ENCODE measurements at places on chromosomes 1 and 21.
A peak's percentile ranks its signal among the peaks of the same experiment; 100 is the strongest.

GRCh38 chr1:216606047-216606637 is 117.1 kb downstream of the ESRRG start:
- no peak for DNase-seq

DNA sequence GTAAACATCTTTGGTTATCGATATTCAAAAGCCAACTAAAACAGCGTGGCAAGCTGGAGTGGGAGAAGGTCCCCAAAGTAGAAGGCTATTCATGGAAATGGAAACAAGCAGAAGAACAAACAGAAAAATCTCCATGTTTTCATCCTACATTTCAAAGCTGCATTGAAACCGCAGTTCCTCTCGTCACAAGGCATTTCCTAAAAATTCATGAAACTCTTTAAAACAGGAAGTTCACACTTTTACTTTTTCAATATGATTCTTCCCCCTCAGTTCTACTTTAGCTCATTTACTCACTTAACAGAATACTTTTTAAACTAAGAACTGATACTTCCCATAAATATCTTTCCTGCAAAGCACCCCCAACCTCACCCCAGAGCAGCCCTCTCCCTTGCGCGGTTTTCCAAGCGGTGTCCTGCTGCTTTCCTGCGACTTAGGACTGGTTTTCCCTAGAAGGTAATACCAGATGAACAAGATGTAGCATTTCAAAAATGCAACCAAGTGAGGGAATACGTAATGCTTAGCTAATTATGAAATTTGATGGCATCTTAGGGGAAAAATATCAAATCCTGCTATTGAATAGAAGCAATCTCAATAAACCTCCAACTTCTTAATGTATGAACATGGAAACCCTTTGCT is 228.3 kb upstream of the PKN2 start:
- no peak for DNase-seq

- peak; percentile 66 for DNase-seq
These were observed 13.7 kb downstream of the BLACAT1 start for GRCh38 chr1:205442051-205442725.

DNA sequence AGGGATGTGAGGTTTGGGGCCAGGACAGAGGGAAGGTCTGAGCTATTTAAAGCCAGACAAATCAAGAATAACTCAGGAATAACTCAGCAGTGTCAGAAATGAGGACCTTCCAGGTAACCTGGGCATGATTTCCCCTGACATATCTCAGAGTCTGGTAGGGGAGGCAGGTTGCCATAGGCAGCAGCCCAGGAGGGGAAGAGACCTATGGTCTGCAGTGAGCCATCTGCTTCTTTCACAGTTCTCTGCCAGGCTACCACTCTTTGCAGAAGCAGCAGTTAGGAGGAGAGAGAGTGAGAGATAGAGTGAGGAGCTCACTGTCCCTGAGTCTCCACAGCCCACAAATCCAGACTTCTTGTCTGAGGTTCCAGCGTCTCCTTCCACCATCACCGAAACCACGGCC is 6.3 kb upstream of the VSIG8 start:
- DNase-seq: no peak

- DNase-seq: no peak
These were observed 30.3 kb downstream of the PRDM2 start for GRCh38 chr1:13730291-13730690.

GRCh38 chr1:46131093-46131492 is 1.3 kb downstream of the PIK3R3 start:
- DNase-seq: no peak

- DNase-seq: no peak
These were observed 1.1 kb upstream of the B3GALT5 start for GRCh38 chr21:39611551-39612190.

DNA sequence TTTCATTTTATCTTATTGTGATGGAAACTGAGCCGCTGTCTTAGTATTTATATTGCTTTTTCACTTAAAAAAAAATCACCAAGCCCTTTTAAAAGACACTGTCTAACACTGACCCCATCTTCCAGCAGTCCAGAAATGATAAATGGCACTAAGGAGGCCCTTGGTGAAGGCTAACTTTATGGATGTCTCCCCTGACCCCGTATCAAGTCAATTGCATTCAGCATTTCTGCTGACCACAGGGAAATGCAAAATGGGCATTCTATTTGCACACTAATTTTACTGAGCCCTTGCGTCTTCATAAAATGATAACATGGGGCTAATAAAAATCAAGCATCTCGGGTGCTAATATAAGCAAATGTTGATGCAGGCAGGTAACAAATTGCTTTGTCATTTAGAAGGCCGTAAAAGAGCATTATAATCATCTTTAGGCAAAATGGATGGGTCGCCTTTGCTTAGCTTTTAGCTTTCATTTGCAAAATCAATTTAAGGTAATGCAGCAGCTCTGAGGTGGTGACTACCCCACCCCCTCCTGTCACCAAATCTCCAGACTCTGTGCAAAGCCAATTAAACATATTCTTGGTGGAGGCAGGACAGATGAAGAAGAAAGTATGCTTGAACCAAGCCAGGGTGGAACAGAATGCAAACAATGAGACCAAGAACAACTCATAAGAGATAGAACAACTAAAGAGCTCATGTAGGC is 110.8 kb downstream of the BEND5 start:
- no peak for DNase-seq

DNA sequence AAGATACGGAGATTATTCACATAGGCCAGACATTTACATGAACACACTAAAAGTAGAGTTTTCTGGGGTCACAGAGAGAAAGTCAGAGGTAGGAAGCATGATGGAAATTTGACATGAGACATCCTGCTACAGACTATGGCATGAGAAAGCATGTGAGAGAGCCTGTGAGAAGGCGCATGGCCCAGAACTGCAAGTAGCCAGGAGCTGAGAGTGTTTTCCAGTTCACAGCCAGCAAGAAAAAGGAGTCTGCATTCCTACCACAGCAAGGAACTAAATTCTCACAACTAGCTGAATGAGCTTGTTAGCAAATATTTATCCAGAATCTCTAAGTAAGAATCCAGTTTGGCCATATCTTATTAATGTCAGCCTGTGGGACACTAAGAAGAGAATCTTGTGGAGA is 673.3 kb downstream of the BRINP3 start:
- DNase-seq: no peak

DNA sequence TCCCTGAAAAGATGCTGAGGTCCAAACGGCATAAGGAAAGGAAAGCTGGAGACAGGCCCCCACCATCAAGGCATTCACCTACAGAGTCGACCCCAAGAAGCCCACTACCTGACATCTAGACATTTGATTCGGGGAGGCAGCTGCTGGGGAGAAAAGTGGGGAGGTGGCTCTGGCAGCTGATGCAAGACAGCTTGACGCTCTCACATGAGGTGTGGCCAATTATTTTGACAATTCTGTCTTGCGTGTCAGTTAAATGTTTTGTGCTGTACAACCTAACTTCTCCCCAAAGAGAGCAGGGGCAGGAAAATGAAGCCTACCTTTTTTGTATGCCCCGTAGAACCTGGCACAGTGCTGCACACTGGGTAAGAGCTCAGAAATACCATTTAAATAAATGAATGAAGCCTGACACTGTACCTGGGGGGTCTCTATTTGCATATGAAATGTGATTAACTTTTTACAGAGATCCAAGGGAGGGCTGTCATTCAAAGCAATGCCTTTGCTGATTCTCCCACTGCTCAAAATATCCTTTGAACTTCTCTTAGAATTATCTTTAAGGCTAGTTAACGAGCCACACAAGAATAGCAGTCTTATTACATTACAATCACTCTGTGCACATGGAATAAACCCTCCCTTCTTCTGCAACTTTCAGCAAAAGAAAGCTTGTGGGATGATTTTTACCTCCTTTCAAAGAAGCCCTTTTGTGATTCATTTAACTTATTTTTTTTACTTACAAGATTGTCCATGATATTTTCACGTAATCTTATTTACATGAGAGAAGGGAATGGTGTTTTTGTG is 163.2 kb downstream of the TNR start:
- no peak for DNase-seq

- no peak for DNase-seq
These were observed 257.1 kb downstream of the DYRK1A start for GRCh38 chr21:37623689-37624088.

- no peak for DNase-seq
These were observed 185.6 kb downstream of the TGFBR3 start for GRCh38 chr1:91700332-91700731.

DNA sequence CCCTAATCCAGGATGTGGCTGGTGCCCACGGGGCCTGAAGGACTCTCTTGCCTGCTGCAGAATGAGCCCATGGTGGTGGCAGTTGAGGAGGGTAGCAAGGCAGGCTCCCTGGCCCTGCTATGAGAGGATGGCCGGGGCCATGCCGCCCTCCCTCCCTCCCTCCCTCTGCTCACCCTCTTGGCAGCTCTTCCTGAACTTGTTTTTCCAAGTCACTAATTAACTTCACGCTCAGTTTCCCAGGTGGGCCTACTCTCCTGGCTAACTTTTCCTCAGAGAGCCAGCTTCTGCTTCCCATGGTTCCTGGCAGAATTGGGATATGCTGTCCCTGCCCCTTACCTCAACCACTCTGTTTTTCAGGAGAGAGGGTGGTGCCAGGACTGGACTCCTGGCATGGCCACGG is 10.2 kb downstream of the KCNC4 start:
- no peak for DNase-seq

- DNase-seq: no peak
These were observed 58.1 kb upstream of the ZNF648 start for GRCh38 chr1:182119631-182120030.

DNA sequence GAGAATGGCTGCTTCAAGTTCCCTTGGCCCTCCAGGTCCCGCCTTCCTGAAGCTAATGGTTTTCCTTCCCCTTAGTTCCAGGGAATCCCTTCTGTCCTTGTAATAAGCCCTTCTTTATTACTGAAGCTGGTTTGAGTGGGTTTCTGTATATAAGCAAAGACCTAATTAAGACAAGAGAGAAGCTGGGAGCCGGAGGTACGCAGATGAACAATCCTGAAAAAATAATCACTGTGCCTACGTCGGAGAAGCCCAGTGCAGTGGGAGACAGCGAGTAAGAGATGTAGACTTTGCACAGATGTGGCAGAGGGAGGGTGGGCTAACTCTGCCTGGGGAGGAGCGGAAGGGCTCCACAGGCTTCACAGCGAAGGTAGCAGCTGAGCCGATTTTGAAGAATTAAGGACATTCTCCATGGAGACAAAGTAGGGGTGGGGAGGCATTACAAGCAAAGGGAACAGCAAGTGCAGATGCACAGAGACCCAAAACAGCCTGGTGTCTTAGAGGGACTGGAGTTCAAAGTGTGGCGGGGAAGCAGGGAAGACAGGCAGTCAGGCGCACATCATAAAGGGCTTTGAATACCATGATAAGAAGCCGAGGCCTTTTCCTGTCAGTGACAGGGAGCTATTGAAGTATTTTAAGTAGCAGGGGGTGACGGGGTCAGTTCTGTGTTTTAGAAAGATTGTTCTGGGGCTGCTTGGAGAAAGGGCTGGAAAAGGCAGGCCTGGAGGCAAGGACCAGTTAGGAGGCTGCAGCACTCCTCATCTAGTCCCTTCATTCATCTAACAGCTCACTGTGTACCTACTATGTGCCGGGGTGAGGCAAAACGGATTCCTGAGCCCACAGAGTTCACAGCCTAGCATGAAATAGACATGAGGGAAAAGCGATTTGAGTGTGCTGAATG is 6.5 kb downstream of the RIMS3 start:
- DNase-seq: no peak

- DNase-seq: no peak
These were observed 309.1 kb upstream of the NRIP1 start for GRCh38 chr21:15373941-15374340.

DNA sequence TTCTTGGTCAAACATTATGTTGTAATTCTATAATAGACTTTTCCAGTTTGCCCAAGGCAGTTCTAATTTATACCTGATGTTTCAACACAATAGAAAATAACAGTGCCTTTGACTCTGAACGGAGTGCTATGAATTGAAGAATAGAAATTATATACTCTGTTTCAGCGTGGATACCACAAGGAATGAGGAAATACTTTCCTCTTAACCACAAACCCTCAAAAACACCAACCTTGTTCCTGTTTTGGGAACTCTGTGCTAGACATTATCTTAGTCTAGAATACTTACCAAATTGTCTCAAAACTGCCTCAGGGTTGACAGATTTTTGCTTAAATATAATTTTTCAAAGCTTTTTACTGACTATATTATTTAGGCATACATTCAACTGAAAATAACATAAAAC is 1629.3 kb downstream of the MRPL39 start:
- DNase-seq: no peak

DNA sequence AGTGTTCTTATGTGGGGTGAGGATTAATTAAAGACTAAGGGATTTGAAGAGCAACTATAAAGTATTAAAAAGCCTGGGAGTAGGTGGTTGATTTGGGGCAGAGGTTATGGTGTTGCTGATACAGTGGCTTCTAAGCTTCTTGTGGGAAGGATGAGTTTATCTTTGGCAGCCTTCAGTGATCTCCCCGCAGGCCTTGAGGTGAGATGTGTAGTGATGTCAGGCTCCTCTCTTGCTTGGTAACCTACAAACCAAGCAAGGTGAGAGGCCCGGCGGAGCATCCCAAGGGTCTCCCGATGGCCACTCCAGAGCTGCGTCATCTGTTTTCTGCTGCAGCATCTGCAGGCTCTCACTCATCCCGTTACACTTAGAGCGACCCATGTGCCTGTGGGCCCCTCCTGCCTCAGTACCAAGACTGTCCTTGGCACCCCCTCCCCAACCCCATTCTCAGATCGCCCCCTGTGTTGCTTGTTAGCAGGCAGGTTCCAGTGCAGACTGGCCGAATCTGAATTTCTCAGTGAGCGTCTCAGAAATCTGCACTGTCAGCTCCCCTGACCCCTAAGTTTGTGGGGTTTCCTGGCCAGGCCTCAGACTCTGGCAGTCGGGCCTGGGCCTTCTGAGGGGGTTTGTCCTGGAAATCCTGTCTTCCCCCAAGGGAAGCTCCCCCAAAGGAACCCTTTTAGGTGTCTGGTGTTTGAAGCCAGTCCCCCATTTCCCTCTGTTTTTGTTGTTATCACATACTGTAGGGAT is 77.9 kb downstream of the GALNT2 start:
- no peak for DNase-seq

- DNase-seq: peak; percentile 31
These were observed 360.0 kb downstream of the NPHP4 start for GRCh38 chr1:5632224-5632623.

DNA sequence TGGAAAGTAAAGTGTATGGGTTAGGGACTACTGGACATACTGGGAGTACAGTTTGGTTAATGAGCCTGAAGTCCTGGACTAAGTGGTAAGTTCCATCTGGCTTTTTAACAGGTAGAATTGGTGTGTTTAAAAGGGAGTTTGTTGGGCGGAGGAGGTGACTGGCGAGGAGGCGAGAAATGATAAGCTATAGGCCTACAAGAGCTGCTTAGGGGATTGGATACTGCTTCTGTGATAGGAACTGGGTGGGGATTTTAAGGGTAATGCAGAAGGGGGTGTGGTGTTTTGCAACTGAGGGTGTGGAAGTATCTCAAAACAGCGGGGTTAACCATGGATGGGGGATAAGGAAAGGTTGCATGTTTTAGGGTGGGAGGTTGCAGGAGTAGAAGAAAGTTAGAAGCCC is 3.5 kb downstream of the ERVH48-1 start:
- DNase-seq: no peak

GRCh38 chr21:34983680-34984086 is 65.4 kb downstream of the RUNX1 start:
- no peak for DNase-seq

- no peak for DNase-seq
These were observed 16.0 kb upstream of the OLIG1 start for GRCh38 chr21:33053951-33054350.
